ENCODE measurements at places on chromosomes 7 and 10. TPM values are rescaled to one million over a fixed set of nuclear protein-coding genes. Genes with fewer than 3 reads are reported as not detected.

GRCh38 chr7:114901771-114902170, 20.1 kb upstream of the MDFIC start:
- H3K4me3 ChIP-seq: no peak overlapping the region
- H3K36me3 ChIP-seq: no peaks in the 10 kb centered on the region
- no peaks in the 10 kb centered on the region for H3K4me1 ChIP-seq
- no peak overlapping the region for H3K27ac ChIP-seq
- no peak for DNase-seq

DNA sequence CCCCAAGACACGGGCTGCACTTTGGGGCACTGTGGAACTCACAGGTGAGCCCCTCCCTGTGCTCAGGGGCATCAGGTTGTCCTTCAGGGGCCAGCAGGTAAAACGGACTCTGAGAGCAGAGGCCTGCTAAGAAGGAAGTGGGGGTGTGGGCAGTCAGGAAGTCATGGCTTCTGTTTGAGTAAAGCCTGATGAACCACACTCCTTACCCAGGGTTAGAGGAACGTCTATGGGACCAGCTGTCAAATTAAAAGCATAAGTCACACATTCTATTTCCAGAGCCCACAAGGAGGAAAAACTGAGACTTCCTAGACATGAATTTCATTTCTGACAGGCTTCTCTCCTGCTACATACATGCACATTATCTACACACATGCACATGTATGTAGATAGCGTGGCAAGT, 616.4 kb downstream of the SDK1 start:
- no peak overlapping the region for H3K4me3 ChIP-seq
- DNase-seq: no peak
- no peaks in the 10 kb centered on the region for H3K36me3 ChIP-seq
- H3K27me3 ChIP-seq: no peaks in the 10 kb centered on the region
- no peak overlapping the region for H3K27ac ChIP-seq

DNA sequence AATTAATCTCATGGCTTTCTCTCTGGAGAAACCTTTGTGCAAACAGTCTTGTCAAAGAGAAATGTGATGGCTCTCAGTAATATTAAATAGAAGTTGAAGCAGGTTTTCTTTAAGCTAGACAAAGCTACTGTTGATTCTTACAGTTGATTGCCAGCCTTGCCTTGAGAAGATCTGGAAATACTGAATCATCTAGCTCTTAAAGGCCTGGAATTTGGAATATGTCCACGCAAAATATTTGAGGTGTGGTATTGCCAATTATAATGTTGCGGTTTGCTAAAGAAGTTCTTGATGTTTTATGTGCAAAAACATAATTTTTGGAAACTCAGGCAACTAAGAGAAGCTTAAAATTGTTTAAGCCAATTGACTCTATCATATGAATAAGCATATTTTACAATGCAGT, 371.9 kb downstream of the PHF14 start:
- H3K4me1 ChIP-seq: no peaks in the 10 kb centered on the region
- H3K27me3 ChIP-seq: no peaks in the 10 kb centered on the region
- no peak overlapping the region for H3K4me3 ChIP-seq

DNA sequence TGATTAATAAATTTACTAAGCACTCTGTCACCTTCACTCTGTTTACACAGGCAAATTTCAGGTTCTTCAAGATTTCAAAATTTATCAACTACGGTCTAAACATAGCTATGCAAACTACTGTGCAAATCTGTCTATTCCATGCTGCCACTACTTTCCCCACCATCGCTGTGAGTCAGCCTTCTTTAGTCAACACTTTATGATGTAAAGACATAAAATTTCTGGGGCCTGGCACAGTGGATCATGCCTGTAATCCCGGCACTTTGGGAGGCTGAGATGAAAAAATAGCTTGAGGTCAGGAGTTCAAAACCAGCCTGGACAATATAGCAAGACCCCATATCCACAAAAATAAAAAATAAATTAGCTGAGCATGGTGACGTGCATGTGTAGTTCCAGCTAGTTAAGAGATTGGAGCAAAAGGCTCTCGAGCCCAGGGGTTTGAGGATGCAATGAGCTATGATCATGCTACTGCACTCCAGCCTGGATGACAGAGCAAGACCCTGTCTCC, 42.6 kb downstream of the CNOT4 start:
- H3K27ac ChIP-seq: no peak overlapping the region
- no peak for DNase-seq
- peaks cover 5% of the 10 kb centered on the region for H3K4me1 ChIP-seq
- no peaks in the 10 kb centered on the region for H3K36me3 ChIP-seq

Gene CPN1
- total RNA-seq: not detected

Gene TUBB8
- total RNA-seq: 0.89 TPM
